ENCODE measurements at places on chromosomes 2 and 18.

GRCh38 chr18:10736984-10737383 lies 211.2 kb downstream of the NAPG start:
- DNase-seq: peak; percentile 17

DNA sequence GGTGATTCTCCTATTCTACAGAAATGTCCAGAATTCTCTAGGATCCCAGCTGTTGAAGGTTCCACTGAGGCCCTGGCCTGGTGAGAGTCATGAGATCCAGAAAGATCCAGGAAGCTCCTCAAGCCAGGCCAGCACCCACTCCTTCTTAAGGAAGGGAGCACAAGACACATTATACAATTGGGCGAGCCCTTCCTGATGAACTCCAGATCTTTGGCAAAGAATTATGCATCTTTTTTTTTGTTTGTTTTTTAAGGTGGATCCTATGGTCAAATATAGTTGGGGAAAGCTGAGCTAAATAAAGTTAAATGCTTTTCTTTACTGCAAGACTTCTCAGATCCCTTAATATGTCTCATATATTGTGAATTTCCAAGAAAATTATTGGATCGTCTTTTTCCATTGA lies 37.0 kb upstream of the LOXHD1 start:
- no peak for DNase-seq

- no peak for DNase-seq
Observed at GRCh38 chr2:44470151-44470550, 108.4 kb downstream of the CAMKMT start.

DNA sequence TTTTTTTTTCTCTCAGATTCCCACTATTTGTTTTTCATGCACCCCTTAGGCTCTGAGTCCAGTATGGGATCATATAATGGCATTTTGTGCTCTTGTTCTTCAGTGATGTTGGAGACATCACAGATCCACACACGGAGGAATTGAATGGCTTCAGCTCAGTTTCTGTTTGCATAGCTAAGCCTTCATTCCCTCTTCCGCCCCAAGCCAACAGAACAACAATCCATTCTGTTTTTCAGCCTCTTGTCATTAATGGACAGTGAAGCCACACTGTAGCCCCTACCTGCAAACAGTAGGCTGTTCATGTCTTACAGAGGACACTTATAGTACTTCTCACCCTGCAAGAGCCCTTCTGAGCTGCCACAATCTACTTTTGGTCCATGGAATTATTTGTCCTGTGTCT lies 64.0 kb upstream of the ZSWIM2 start:
- no peak for DNase-seq

DNA sequence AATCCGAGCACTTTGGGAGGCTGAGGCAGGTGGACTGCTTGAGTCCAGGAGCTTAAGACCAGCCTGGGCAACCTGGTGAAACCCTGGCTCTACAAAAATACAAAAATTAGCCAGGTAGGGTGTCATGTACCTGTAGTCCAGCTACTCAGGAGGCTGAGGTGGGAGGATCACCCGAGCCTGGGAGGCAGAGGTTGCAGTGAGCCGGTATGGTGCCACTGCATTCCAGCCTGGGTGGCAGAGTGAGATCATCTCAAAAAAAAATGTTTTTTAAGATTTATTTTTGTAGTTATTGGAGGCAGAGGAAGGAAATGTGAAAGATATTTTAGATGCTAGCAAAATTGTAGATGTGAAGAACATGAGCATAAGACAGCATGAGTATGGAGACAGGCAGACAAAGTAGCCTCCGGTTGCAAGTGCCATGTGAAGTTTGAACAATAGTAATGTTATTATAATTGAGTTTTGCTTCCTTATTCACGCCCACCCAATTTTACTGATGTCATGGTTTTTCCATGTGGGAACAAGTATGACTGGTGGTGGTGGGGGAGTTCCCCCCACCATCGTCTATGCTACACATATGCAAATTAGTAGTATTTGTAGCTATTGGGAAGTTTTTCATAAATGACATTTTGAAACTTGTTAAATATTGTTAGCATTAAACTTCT lies 18.0 kb downstream of the REL start:
- no peak for DNase-seq
